GM04504 (cell line): ENCODE measurements at places on chromosomes 16 and 17.

DNA sequence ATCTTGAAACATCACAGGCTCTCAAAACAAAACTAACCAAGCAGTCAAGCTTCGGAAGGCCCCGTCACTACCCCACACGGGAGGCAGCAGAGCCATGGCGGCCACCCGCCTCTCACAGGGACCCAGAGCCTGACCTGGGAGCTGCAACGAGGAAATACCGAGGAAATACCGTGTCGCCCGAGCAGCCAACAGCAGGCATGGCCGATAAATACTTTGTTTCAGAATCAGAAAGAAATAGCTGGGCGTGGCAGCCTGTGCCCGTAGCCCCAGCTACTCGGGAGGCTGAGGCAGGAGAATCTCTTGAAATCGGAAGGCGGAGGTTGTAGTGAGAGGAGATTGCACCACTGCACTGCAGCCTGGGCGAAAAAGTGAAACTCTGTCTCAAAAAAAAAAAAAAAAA, 6.9 kb downstream of the LMF1 start:
- DNase-seq: no peak

GRCh38 chr17:4658478-4659305, 17.2 kb upstream of the ALOX15 start:
- DNase-seq: no peak

GRCh38 chr17:27576477-27577083, 54.4 kb upstream of the LGALS9 start:
- DNase-seq: no peak

GRCh38 chr17:3510090-3510489, 34.3 kb downstream of the ASPA start:
- no peak for DNase-seq
